Sigmoid colon (tissue), 7 donors: ENCODE measurements at places on chromosomes 13 and 19. TPM values are rescaled to one million over a fixed set of nuclear protein-coding genes. Genes with fewer than 3 reads are reported as not detected.
A peak's percentile ranks its signal among the peaks of the same experiment; 100 is the strongest.

- DNase-seq = no peak
Measured at GRCh38 chr13:98548230-98548629, 28.7 kb downstream of the STK24 start.

DNA sequence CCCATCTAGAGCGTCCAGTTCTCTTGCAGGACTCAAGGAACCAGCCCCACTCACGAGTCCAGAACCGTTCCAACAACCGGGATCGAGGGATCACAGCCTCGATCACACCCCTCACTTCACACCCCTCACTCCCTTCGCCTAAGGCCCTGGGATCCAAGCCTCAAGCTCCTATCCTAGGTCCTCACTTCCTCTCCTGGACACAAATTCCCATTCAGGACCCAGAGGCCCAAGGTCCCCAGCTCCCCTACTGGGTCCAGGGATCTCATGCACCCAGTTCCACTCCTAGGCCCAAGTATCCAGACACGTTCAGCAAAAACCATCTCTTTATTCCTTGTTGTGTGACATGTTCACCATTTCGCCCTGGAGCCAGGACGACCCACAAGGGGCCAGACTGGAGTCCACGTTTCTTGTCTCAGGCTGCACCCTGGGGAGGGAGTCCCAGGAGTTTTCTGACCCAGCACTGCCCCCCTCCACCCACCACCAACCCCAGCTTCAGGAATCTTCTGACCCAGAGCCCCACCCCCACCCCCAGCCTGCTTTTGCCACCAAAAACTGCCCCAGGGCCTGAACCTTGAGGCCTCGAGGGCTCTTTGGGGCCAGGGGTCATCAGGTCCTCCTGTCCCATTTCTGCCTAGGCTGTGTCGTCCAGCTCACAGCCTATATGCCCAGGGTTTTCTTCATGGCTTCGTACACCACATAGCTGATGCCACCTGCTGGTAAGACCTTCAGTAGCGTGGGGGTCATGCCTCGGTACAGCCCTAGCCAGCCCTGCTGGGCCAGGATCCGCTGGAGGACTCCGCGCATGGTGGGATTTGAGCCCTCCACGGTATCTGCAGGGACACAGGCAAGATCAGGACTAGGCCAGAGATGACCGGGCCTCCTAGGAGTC is 1.4 kb upstream of the KHSRP start:
- no peak for DNase-seq

Gene GSK3A
- polyA plus RNA-seq = 49.5 TPM

DNA sequence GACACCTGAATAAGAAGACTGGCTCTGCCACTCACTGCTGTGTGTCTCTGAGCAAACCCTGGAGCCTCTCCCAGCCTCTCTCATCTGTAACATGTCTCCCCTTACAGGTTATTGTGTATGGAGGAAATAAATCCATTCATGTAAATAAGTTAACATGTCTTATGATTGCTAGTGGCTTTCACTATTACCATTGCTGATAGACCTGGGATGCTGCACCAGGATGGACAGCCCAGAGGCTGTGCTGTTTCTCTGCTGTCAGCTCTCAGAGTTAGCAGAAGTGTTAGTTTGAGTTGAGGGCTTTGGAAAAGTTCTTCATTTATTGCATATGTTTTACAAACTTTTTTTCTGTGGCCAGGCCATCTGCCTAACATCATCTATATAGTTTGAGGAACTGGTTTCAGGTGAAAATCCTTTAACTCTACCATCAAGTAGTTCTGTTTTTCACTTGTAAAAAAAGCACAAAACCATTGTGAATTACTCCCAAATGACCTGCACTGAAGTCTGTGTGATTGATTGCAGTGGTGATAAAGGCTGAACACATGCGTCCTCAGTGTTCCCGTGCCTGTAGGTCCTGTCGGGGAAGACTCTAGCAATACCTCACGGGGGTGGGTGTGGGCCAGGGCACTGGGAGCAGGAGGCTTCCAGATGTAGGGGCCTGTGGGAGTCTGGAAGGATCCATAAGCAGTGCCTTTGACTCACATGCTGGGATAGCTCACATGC is 24.6 kb downstream of the MPHOSPH8 start:
- no peak for DNase-seq

- no peak for DNase-seq
Measured at GRCh38 chr13:99043831-99044231, 66.0 kb upstream of the DOCK9 start.

Gene SLC6A16
- under 0.01 TPM for polyA plus RNA-seq

Gene C5AR1
- 6.7 TPM for polyA plus RNA-seq

GRCh38 chr13:24116131-24116530 is 44.4 kb upstream of the SPATA13 start:
- DNase-seq = no peak

GRCh38 chr19:38799104-38799503 is 10.1 kb downstream of the LGALS7B start:
- DNase-seq = no peak

Gene LAIR1
- 13.4 TPM for polyA plus RNA-seq

GRCh38 chr13:24894277-24894971 is 130.5 kb downstream of the RNF17 start:
- DNase-seq = no peak

DNA sequence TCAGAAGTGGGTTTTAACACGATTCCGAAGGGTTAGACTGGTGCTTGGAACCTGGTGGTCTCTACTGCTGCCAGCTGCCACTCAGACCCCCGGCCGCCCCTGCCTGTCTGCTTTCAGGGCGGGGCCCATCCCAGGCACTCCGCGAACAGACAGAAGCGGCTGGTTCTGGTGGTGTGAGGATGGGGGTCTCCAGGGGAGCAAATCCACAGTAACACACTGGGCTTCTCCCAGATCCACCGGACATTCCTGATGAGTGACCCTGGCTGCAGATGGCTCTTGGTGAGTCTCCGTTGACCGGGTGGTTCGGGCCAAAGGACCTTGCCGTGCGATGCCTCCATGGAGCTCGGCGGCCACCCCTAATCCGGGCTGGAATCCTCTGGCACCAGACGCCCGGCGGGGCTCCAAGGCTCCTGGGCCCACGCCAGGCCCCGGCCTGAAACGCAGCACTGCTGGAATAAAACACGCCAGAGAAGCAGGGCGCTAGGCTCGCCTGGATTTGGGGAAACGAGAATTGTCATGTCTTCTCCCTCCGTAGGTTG is 2.1 kb upstream of the PTBP1 start:
- DNase-seq = no peak

DNA sequence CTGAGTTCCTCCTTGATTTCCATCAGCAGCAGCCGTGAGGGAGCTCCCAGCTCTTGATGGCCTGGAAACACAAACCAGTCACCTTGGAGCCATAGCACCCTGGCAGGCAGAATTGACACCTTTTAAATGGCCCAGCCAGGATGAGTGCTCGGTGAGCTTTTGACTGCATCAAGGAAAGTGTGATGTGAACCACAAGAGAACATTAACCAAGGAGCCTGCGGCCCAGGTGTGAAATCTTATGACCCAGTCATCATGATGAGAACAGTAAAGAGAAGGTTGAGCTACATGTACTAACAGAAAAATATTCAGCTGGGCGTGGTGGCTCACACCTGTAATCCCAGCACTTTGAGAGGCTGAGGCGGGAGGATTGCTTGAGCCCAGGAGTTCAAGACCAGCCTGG is 22.8 kb downstream of the SUGP2 start:
- no peak for DNase-seq

Gene SMAD9
- 1.2 TPM for polyA plus RNA-seq

DNA sequence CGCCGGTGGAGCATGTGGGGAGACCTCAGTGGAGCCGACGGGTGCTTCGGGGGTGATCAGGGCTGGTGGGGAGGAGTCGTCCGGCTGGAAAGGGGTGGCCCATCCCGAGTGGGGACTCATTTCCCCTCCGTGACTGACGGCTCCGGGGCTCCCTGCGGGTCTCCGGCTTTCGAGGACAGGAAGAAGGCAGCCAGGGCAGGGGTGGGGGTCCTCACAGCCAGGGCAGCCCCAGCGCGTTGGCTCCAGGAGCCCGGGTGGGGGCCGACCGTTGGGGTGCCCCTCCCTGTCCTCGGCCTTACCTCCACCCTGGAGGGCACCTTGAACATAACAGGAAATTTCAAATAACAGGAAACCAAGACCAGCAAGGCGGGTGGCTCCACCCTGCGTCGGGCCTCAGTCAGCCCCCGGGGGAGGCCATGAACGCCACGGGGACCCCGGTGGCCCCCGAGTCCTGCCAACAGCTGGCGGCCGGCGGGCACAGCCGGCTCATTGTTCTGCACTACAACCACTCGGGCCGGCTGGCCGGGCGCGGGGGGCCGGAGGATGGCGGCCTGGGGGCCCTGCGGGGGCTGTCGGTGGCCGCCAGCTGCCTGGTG is at the start of gene S1PR4:
Gene S1PR4, plus strand, starts transcription at position 393 of the 596 bp plus-strand sequence. Its CDS starts 24 bp downstream, at position 417.
- DNase-seq = no peak

- no peak for DNase-seq
Measured at GRCh38 chr13:33761740-33762139, 56.2 kb upstream of the RFC3 start.

Gene IFNL1
- polyA plus RNA-seq = not detected

- peak; percentile 68 for DNase-seq
Measured at GRCh38 chr19:34254698-34255432, 511 bp downstream of the GARRE1 start.

DNA sequence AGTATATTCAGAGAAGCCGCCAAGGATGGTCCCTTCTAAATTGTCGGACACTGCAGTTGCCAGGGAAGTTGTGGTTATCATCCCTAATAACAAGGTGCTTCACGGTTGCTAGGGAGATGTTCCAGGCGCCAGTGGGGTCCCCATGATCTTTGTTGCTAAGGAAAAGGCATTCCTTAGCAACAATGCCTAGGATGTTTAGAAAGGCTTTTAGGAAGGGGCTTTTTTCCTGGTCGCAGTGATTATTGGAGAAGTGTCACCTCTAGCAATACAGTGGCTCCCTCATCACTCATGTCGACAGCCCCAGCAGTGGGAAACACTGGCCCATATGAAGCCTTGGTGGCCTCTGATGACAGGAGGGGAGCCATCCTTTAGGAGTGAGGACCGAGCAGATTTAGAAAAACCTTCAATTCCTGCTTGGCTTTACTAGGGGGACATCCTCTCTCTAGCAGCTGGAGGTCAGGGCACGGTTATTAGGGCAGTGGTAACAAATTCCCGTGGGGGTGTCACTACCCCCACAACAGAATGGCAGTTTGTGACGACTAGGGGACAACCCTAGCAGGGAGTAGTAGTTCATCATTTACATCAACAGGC is 6.4 kb upstream of the TMC4 start:
- DNase-seq = no peak

GRCh38 chr19:18424890-18425514 is 5.8 kb downstream of the SSBP4 start:
- DNase-seq = peak; percentile 60

DNA sequence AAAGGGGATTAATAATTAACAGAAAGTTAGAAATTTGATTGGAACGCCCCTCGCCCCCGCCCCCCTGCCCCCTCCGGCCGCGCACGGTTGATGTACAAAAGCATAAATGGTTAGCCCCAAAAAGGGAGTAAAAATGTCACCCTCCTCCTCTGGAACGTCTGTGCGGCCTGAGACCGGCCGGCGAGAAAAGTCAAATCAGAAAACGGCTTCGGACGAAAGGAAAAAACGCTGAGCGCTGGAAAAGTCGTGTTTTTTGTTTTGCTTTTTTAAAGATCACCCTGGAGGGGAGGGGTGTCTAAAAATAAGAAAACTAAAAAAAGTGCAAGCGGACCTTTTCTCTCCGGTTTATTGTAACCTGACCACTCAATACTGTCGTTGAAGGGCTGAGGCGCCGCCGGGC is 13.2 kb downstream of the MEX3D start:
- DNase-seq = no peak

Gene ELOF1
- polyA plus RNA-seq = 59.4 TPM

DNA sequence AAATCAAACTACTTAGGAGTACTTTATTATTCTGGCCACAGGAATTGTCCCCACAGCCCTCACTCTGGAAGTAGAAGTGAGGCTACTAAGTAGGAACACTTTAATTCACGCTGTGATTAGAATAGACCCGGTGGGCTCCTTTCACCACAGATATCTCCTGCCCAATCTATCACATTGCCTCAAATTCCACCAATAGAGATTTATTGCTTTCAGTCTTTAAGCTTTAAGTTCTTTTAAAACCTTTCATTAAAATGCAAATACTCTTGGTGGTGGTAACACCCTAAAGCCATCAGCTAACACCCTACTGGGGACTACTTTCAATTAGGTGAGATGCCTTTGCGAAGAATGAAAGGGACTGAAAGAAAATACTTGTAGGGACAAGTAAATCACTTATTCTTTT is 181.9 kb downstream of the DACH1 start:
- DNase-seq = no peak

DNA sequence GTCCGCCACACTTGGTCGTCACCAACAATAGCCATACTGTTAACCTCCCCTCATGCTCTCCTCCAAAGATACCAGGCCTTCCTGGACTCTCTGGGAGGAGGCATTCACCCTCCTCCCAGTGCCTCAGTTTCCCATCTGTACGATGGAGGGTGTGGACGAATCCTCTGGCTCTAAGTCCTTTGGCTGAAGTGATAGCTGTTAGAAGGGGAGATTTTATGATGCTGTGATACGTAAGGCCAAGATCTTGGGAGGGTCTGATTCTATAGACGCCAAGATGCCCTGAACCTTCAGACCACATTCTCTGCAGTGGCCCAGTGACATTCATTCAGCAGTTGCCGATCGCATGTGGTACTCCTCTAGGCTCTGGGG is 14.8 kb upstream of the NOP53 start:
- DNase-seq = no peak

GRCh38 chr19:19134687-19135158 is 3.6 kb downstream of the TMEM161A start:
- DNase-seq = no peak

Gene ZNF723
- polyA plus RNA-seq = not detected

Gene CRX
- 0.60 TPM for polyA plus RNA-seq

GRCh38 chr13:64455124-64455523 is 2775.0 kb downstream of the PCDH9 start:
- DNase-seq = no peak

- DNase-seq = no peak
Measured at GRCh38 chr19:3682741-3683404, 17.4 kb downstream of the PIP5K1C start.

DNA sequence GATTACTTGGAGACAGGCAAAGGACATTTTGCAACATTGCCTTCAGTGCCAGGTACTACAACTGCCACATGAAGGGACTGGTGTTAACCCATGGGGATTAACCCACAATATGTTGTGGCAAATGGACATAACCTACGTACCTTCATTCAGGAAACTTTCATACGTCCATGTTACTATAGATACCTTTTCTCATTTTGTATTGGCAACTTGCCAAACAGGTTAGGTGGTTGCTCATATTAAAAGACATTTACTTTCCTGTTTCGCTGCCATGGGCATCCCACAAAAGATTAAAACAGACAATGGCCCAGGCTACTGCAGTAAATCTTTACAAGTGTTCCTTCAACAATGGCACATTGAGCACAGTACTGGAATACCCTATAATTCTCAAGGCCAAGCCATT is 925.3 kb downstream of the SLITRK6 start:
- DNase-seq = no peak

Gene VSIG10L
- 1.9 TPM for polyA plus RNA-seq
